ENCODE measurements at places on chromosomes 1 and 21. TPM values are rescaled to one million over a fixed set of nuclear protein-coding genes. Genes with fewer than 3 reads are reported as not detected.

The LCE2B gene
- total RNA-seq = not detected

The SPAG17 gene
- 0.45 TPM for total RNA-seq

The MASP2 gene
- not detected for total RNA-seq

The ZNF436 gene
- total RNA-seq = 20.8 TPM

The TRABD2B gene
- 0.06 TPM for total RNA-seq

The CYP2J2 gene
- total RNA-seq = 6.1 TPM

The SLAMF9 gene
- 2.2 TPM for total RNA-seq

The CD164L2 gene
- not detected for total RNA-seq

The GPR3 gene
- 0.23 TPM for total RNA-seq

The SRGAP2 gene
- 28.5 TPM for total RNA-seq

Measured in H4 (cell line).